ENCODE measurements at places on chromosomes 1 and 21.

- no peak for DNase-seq
Measured at GRCh38 chr1:81069856-81070255, 730.9 kb upstream of the ADGRL2 start.

DNA sequence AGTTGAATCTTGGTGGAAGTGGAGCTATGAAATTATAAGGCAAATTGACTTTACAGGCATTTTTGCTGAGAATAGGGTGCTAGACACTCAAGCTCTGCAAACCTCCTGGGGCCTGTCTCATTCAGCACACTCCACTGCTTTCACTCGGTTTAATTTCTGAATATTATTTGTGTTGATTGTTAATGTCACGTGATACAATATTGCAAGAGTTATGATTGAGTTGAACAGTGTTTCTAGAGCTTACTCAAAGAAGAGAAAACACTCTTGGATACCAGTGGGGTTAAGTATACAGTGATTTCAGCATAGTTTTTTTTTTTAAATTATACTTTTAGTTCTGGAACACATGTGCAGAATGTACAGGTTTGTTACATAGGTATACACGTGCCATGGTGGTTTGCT is 49.7 kb downstream of the C21orf91 start:
- no peak for DNase-seq

- DNase-seq, result no peak
Measured at GRCh38 chr1:61887931-61888564, 145.8 kb downstream of the PATJ start.

- no peak for DNase-seq
Measured at GRCh38 chr1:37605806-37606474, 10.2 kb upstream of the GNL2 start.

DNA sequence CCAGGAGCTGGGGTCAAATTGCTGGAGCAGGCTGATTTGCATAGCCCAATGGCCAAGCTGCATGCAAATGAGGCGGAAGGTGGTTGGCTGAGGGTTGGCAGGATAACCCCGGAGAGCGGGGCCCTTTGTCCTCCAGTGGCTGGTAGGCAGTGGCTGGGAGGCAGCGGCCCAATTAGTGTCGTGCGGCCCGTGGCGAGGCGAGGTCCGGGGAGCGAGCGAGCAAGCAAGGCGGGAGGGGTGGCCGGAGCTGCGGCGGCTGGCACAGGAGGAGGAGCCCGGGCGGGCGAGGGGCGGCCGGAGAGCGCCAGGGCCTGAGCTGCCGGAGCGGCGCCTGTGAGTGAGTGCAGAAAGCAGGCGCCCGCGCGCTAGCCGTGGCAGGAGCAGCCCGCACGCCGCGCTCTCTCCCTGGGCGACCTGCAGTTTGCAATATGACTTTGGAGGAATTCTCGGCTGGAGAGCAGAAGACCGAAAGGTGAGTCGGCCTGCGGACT is at the start of gene GADD45A:
Gene GADD45A, plus strand, starts transcription at position 135 of the 491 bp plus-strand sequence. Its CDS starts 294 bp downstream, at position 429.
- peak; percentile 87 for DNase-seq

DNA sequence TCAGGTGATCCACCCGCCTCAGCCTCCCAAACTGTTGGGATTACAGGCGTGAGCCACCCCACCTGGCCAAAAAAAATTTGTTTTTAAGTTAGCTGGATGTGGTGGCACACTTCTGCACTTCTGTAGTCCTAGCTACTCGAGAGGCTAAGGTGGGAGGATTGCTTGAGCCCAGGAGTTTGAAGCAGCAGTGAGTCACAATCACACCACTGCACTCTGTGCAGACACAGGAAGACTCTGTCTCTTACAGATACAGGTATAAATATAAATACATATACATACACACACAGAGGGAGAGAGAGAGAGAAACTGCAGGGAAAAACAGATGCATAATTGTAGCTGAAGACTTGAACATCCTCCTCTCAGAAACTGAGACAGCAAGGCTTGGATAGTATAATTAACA is 34.8 kb upstream of the EPS15 start:
- DNase-seq, result no peak

GRCh38 chr21:42759594-42759927 is 106.1 kb downstream of the PDE9A start:
- DNase-seq, result no peak

DNA sequence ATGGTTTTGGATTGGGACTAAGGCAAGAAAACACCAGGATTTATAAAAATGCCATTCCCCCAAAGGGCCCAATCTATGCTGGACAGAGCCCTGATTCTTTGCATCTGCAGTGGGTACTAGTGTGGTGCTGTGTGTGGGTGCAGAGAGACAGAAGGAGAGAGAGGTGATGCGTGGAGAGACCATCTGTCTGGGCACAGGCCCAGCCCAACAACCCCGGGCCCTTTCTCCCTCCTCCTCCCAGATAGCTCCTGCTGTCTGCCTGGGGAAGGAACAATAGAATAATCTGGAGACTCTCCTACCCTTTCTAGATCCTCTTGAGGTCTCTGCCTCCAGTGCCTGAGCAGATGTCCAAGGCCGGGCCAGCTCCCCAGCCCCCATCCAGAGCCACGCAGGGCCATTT is 15.1 kb downstream of the KIAA1614 start:
- DNase-seq, result no peak

- no peak for DNase-seq
Measured at GRCh38 chr1:88736633-88737248, 52.7 kb downstream of the PKN2 start.

GRCh38 chr1:53644909-53645689 is 93.9 kb downstream of the GLIS1 start:
- no peak for DNase-seq

GRCh38 chr1:114113411-114114184 is 40.1 kb downstream of the SYT6 start:
- DNase-seq, result no peak

DNA sequence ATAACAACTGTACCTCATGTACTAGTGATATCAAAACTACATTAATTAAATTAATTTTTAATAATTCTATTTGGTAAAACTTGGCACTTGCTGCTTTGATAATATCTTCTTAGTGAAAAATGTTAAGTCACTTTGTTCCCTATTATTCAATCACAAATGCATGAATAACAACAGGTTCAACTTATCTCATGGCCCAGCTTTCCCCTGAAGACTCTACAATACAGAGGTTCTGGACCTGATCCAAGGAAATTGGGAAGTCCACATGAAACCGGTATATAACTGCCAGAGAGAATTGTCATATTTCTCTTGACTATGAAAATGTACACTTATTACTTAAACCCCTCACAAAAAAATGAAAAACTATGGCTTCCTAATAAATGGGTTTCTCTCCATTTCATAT is 33.9 kb upstream of the PTPRC start:
- DNase-seq, result no peak

- DNase-seq, result no peak
Measured at GRCh38 chr1:230082211-230082610, 15.2 kb downstream of the GALNT2 start.

DNA sequence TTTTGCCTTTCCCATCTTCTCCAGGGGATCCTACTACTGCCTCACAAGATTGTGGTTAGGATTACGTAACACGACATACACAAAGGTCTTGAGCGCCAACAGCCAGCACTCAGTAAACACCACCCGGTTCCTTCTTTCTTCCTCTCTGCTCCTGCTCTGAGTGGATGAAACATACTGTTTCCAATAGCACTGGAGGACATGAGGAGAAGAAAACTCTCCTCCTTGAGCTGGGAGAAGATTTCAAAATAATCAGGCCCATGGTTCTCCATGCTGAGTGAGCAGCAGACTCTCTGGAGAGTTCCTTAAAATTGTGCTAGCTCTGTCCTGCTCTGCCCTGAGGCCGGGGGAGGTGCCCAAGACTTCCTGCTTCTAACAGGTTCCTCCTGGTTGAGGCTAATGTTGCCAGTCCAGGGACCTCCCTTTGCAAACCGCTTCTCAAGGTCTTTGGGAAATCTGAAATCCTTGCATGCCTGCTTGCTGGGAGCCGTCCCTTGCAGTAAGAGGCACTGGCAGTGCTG is 29.4 kb upstream of the MX1 start:
- no peak for DNase-seq

DNA sequence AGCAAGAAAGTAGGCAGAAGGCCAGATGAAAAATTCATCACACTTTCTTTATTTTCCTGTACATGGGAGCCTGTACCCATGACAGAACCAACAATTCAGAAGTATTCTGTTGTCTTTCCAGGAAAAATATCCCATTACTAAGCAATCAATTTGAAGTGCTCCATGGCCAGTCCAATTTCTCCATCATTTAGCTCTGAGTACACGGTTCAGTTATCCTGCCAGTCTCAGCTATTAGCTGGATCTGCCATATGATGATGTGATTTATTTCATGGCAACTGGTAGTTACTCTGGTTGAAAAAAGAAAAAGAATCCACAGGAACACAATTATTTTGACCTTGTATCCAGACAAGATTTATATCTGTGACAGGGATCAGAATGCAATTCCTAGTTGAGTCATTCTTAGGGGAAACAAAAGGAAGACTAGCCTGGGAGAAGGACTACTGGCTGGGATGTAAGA is 70.6 kb upstream of the GORAB start:
- no peak for DNase-seq

GRCh38 chr1:12600880-12601633 is 17.0 kb downstream of the DHRS3 start:
- DNase-seq, result no peak

GRCh38 chr21:45388011-45388521 is 16.9 kb upstream of the COL18A1 start:
- DNase-seq, result no peak

- no peak for DNase-seq
Measured at GRCh38 chr1:67836769-67837168, 3.5 kb upstream of the GNG12 start.

GRCh38 chr1:238123201-238123600 is 232.5 kb upstream of the ZP4 start:
- no peak for DNase-seq

- no peak for DNase-seq
Measured at GRCh38 chr1:24304763-24305162, 14.4 kb upstream of the GRHL3 start.

DNA sequence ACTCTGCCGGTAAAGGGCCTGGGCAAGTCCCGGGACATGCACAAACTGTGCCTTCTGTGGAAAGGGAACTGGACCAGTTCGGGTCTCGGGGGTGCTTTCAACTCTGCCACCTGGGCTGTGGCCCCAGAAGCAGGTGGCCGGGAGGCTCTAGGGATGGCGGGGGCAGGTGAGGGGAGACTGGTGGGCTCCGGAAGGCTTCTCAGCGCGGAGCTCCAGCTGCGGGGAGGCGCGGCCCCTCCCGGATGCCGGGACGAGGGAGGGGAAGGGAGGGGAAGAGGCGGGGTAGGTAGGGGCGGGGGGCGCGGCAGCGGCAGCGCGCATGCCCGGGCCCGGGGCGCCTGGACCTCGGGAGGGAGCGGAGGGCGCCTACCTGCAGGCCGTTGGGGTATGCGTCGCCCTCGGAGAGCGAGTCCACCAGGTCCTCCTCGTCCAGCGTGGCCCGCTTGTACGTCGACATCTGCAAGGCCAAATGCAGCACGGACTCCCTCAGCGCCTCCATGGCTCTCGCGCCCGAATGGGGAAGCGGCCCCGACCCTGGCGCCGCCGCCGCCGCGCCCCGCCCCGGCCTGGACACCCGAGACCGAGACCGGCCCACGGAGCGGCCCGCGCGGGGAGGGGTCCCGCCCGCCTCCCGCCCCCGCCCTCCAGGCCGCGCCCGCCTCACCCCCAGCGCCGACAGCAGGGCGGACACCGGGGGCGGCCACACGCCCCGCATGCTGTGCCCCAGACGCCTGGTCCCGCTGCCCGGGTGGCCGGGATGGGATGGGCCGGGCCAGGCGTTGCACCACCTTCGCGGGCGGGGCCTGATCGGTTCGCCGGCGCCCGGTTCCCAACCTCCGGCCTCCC is at the start of gene ECE1:
Gene ECE1, minus strand, starts transcription at position 764 of the 846 bp plus-strand sequence. Its CDS starts 49 bp downstream, at position 715.
- no peak for DNase-seq

- no peak for DNase-seq
Measured at GRCh38 chr21:18776936-18777335, 373.4 kb upstream of the TMPRSS15 start.

GRCh38 chr1:151593730-151594129 is 18.1 kb upstream of the SNX27 start:
- no peak for DNase-seq

DNA sequence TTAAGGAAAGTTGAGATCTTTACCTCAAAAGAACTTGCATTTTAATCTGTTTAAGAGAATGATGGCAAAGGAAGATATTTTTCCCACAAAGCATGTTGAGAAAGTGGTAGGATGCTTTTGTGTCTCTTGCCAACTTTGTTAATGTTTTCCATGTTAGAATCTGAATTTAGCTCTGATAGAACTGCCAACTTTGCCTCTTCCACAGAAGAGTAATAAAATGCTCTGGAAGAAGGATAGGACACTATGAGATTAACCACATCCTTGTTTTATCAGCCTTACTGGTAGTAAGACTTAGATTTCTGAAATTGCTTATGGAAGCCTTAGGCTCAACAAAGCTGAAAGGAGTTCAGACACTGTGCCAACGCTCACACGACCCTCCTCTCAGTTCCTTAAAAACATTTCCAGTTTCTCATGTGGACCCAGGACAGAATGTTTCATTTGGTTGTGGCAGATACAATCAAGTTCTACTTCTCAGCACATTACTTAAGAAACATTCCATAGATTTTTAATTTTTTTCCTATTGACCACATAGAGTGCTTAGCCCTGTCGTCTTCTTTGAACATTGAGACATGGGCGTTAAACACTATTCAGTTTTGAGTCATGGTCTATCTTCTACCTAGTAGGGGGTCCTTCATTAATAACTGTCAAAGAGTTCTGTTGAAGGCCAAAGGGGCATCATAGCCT is 59.0 kb downstream of the MTR start:
- DNase-seq, result no peak

- DNase-seq, result no peak
Measured at GRCh38 chr1:90277270-90277669, 282.4 kb downstream of the ZNF326 start.

DNA sequence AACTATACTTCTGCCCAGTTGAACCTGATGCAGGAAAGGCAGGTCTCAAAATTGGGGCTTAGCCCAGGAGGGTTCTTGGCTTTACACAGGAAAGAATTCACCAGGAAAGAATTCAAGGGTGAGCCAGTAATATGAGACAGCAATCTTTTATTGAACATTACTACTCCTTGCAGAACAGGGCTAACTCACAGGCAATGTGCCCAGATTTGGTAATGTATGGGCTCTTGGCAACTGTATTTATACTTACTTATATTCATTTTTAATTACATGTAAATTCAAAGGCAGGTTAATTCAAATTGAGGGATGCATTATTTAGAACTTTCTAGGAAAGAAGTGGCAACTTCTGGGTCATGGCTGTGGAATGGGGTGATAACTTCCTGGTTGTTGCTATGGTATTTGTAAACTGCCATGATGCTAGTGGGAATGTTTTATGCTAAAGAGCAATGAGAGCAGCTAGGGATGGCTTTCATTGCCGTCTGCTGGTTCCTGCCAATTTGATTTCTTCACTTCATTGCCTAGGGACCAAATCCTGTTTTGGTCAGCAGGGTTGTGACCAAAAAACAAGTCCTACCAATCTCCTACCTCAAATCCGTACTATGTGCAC is 107.5 kb downstream of the CHRM3 start:
- no peak for DNase-seq

- DNase-seq, result no peak
Measured at GRCh38 chr21:24658926-24659325, 948.4 kb downstream of the MRPL39 start.

- DNase-seq, result no peak
Measured at GRCh38 chr1:63713627-63714481, 60.0 kb upstream of the ROR1 start.

- DNase-seq, result no peak
Measured at GRCh38 chr1:153490272-153491051, 30.0 kb upstream of the S100A7 start.
